NCI-H446 (cell line): ENCODE measurements at places on chromosomes 1 and 21.

- no peak for DNase-seq
These were observed 172.5 kb upstream of the GALNT2 start for GRCh38 chr1:229894532-229894931.

- no peak for DNase-seq
These were observed 112.5 kb downstream of the DNM3 start for GRCh38 chr1:171953835-171954234.

GRCh38 chr21:40751221-40751620 is 95.7 kb downstream of the DSCAM start:
- DNase-seq = no peak

DNA sequence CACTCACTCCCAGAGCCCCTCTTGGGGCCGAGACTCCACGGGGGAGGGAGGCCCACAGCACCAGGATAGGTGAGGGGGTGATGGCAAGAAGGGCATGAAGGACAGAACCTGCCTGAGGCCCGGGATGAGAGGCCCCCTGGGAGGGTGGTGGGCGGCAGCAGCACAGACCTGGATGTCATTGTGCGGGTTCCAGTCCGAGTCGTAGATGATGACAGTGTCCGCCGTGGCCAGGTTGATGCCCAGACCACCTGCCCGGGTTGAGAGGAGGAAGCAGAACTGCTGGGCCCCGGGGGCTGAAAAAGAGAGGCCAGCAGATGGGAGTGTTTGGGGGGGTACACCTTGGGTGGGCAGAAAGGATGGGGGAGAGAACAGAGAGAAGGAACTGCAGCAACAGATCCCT is 50.1 kb downstream of the CHD5 start:
- DNase-seq = no peak

DNA sequence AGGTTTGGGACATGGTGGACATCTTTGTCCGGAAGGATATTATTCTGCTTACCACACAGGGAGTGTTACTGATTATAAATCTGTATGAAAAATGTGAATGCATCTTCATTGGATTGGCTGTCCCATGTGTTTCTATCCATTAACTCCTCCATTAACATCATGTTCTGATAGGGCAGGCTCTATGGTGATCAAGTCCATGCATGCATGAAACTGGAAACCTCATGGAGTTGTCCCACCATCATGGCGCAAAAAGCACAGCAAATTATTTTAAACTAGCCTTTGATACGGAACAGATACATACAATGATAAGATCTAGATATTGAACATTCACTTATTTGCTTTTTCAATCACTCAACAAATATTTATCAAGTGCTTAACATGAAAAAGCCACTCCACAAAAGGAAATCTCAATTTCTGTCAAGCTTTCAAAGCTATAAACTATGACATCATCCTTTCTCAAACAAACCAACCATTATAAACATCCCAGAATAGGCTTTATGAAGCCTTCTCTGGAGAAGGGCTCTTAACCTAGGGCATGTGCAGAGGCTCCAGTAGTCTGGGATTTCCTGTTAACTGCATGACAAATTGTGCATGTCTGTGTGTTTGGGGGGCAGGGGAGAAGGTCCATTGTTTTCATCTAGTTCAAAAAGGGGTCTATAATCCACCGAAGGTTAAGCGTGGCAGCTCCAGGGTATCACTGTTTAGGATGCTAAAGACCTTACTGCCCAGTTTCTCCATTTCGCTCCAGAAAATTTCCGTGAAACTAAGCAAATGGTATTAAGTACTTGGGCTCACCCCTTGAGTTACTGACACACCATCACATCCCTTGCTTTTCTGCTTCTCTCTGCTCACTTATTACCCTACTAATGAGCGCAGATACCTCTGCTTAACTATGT is 46.1 kb downstream of the ADAMTS1 start:
- no peak for DNase-seq

DNA sequence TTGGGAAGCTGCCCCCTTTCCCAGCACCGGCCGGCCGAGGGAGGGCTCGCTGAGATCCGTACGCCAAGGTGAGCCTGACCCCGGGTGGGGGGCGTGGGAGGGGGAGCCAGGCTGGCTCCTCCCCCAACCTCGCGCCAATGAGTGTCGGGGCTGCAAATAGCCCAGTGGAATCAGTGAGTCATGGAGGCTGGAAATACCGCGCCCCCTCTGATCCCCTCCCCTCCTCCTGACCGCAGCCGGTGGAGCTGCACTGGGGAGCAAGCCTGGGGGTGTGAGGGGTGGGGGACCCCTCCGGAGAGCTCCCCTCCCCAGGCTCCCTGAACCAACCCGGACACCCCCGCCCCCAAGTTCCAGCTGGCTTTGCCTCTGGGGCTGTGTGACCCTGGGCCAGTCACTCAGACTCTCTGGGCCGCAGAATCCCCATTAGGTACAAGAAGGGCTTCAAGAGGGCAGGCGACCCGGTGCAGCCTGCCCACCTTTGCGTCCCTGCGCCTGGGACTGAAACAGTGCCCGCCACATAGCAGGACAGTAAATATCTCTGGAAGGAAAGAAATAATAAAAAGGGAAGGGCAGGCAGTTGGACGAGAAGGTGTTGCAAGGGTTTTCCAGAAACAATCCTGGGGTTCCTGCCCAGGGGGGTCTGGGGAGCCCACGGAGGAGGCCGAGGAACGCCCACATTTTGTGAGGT is 4.5 kb downstream of the HSPB7 start:
- DNase-seq = no peak

- no peak for DNase-seq
These were observed 18.0 kb upstream of the IFNAR2 start for GRCh38 chr21:33211732-33212131.

DNA sequence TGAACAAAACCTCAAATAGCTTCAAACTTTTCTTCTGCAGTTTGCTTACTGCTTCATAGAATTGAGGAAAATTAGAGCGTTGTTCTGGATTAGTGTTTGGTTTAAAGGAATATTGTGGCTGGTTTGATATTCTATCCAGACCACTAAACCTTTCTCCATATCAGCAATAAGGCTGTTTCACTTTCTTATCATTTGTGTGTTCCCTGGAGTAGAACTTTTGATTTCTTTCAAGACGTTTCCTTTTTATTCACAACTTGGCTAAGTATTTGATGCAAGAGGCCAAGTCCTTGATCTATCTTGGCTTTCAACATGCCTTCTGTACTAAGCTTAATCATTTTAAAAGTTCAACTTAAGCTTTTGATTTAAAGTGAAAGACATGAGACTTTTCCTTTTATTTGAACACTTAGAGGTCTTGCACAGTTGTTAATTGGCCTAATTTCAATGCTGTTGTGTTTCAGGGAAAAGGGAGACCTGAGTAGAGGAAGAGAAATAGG is 359.1 kb downstream of the S1PR1 start:
- no peak for DNase-seq

- no peak for DNase-seq
These were observed 3.7 kb upstream of the KIAA1614 start for GRCh38 chr1:180909005-180909414.

GRCh38 chr21:16353764-16354163 is 624.0 kb downstream of the USP25 start:
- no peak for DNase-seq

DNA sequence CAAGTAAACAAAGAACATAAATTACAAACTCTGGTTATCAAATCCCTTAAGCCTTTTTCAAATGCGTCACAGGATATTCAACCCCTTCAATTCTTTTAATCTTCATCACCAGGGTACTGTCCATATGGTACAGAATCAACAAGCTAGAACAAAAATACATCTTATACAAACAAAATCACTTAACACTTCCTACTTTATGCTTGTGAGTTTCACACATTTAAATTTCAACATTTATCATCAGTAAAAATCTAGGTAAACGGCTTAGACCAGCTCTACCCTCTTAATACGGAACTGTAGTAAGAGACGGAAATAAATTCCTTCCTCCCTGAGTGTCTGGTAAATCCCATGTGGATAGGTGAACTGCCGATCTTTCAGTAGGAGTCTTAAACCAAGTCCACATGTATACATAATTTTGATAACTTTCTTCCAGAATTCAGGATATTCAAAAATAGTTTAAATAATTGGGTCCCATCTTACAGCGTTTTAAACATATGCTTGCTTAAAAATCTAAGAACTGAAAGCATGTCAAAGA is 1.0 kb downstream of the CCDC181 start:
- DNase-seq = no peak

- DNase-seq = peak; percentile 44
These were observed 168.5 kb downstream of the ACTL8 start for GRCh38 chr1:17923666-17924065.

DNA sequence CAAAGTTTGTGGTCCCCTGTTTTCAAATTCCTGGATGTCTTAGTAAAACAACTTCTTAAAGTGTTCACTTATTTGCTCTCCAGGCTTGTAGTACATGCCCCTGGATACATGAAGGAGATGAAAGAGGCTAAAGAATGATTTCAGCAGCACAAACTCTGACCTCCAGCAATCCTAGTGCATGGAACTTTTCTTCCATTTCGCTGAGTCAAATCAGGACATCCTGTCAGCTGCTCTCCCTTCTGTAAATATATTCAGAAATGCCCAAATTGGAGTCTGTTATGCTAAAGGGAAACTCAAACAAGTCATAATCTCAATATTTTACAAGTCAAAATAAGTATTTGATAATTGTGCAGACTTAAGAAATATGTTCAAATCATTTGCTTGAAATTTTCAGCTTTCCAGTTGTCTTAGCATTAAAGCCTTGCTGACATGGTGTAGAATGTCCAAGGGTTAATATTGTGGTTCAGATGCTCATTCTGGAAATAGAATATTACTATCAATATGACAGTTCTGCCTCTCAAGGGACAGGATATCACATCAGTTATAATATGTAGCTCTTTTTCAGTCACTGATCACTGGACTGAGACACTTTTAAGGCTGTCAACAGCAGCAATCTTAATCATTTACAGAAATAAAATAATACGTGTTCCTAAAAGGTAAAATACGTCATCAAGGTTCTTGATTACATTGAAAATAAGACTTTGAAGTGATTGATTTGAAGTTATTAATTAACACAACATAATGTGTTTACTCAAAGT is 1157.3 kb downstream of the PLA2G4A start:
- DNase-seq = no peak

DNA sequence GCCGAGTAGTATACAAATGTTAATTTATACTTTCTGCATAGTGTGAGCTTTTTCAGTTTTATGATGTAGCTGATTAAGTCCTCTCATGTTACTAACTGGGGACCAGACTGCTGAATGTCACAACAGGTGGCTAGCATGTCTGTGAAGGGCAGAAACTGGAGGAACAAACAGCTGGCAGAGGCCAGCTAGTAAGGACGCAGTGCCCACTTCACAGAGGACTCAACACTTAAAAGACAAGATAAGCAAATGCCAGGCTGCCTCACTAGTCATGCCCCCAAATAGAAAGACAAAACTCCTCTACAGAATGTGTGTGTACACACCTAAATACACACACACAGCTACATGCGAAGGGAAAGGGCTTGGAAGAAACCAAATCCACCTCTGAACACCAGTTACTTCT is 73.8 kb upstream of the ZNF678 start:
- no peak for DNase-seq

GRCh38 chr1:6358144-6358624 is 35.4 kb downstream of the ACOT7 start:
- no peak for DNase-seq

GRCh38 chr1:27535386-27535785 is 45.4 kb upstream of the WASF2 start:
- DNase-seq = no peak

- no peak for DNase-seq
These were observed 1.1 kb downstream of the ICMT start for GRCh38 chr1:6234502-6235295.

- DNase-seq = no peak
These were observed 226.0 kb downstream of the NPHP4 start for GRCh38 chr1:5765997-5766913.

GRCh38 chr1:10106241-10106640 is 73.5 kb downstream of the UBE4B start:
- DNase-seq = no peak

DNA sequence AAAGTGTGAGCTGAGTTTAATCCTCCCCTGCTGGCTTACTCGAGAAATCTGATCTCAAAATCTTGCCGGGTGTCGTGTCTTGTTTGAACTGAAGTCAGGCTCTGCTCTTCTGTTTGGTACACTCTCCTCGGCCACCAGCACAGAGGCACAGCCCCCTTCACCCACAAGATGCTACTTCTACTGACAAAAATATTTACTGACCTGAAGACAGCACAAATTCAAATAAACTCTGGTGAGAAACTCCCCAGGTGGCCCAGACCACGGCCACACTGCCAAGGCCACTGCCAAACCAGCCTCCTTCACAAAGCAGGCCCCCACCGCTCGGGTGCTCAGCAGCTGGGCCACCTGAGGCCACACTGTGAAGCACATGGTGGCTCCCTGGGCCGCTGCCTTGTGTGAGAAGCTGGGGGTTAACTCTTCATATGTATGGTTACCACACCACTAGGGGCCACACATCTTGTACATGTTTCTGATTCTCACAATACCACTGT is 80.6 kb downstream of the TGFBR3 start:
- no peak for DNase-seq

- no peak for DNase-seq
These were observed 494.5 kb upstream of the PBX1 start for GRCh38 chr1:164064501-164064900.

DNA sequence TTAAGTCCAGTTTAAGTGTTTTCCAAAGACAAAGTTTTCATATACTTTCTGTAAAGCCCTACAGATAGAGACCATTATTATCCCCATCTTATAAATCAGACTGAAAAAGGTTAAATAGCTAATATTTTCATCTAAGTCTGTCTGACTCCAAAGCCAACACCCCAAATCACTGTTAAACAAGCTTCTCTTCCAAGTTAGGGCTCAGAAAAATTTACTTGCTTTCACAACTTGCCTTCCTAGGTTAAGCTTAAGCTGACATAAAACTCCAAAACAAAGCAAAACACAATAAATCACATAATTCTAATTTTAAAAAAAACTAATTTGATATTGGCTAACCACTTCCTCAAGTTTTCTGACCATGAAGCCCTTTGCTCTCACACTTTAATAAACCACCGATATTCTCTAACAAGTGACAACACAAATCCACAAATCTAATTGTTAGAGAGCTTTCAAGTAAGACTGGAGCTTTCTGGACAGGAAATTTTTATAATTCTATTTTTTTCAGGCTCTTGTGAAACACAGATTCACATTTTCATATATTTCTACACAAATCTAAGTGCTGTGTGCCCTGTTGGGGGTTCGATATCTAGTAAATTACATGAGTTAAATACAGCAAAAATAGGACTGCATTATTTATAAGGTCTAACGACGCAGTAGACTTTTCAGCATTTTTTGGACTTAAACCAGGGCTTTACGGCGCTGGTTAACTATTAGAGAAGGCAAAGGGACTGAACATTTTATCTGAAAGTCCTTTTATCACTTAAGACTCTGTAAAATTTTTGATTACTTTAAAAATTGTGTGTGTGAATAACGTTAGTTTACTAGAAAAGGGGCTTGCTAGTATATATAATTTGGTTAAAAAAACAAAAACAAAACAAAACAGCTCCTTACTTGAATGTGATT is 2.1 kb downstream of the GNG12 start:
- DNase-seq = no peak

- DNase-seq = no peak
These were observed 584.0 kb upstream of the TMPRSS15 start for GRCh38 chr21:18987520-18988026.

- no peak for DNase-seq
These were observed 290.5 kb downstream of the DSCAM start for GRCh38 chr21:40556442-40556968.

- no peak for DNase-seq
These were observed 6.7 kb downstream of the ZNF496 start for GRCh38 chr1:247324923-247325322.
